ENCODE measurements at places on chromosomes 5 and 9. TPM values are rescaled to one million over a fixed set of nuclear protein-coding genes. Genes with fewer than 3 reads are reported as not detected.

GRCh38 chr5:177443144-177443983, 3.2 kb upstream of the PRR7 start:
- peak overlapping the region; percentile 80 for H3K27ac ChIP-seq
- H3K36me3 ChIP-seq = peaks cover 34% of the 10 kb centered on the region
- H3K27me3 ChIP-seq = no peaks in the 10 kb centered on the region
- no peak for DNase-seq

GRCh38 chr5:64158827-64159226, 6.8 kb upstream of the RNF180 start:
- H3K27ac ChIP-seq = no peak overlapping the region
- H3K4me1 ChIP-seq = no peaks in the 10 kb centered on the region
- DNase-seq = no peak
- H3K36me3 ChIP-seq = no peaks in the 10 kb centered on the region
- peaks cover 4% of the 10 kb centered on the region for H3K27me3 ChIP-seq

GRCh38 chr5:135444881-135445280, 2.3 kb downstream of the DCANP1 start:
- no peaks in the 10 kb centered on the region for H3K27me3 ChIP-seq
- no peak overlapping the region for H3K27ac ChIP-seq
- H3K36me3 ChIP-seq = no peaks in the 10 kb centered on the region

GHR gene
- total RNA-seq = not detected

SLC28A3 gene
- 0.23 TPM for total RNA-seq

C9orf50 gene
- total RNA-seq = not detected

TSSK1B gene
- total RNA-seq = not detected

GAS1 gene
- total RNA-seq = 0.11 TPM

All from activated CD8-positive, alpha-beta T cell treated with anti-CD3 and anti-CD28 coated beads for 36 hours (primary cell).